Amniotic epithelial cell (primary cell): ENCODE measurements at places on chromosomes 5 and 9.

- no peak for DNase-seq
Measured at GRCh38 chr5:74143151-74143550, 497.4 kb downstream of the ENC1 start.

- no peak for DNase-seq
Measured at GRCh38 chr9:37710046-37710445, 43.6 kb upstream of the TRMT10B start.

DNA sequence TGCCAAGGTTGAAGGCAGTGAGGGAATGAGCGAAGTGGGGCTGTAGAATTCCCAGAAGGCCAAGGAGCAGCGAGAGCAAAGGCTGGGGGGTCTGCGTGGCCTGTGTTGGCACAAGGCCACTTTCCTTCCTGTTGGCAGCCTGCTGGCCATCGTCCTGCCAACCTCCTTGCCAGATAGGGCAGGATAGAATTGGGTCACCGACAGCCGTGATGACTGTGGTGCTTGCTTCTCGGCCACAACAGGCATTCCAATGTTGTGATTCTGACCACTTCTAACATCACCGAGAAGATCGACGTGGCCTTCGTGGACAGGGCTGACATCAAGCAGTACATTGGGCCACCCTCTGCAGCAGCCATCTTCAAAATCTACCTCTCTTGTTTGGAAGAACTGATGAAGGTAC lies 18.9 kb downstream of the TRIP13 start:
- DNase-seq = peak; percentile 83

GRCh38 chr5:62762503-62762902 lies 183.9 kb downstream of the LRRC70 start:
- no peak for DNase-seq

DNA sequence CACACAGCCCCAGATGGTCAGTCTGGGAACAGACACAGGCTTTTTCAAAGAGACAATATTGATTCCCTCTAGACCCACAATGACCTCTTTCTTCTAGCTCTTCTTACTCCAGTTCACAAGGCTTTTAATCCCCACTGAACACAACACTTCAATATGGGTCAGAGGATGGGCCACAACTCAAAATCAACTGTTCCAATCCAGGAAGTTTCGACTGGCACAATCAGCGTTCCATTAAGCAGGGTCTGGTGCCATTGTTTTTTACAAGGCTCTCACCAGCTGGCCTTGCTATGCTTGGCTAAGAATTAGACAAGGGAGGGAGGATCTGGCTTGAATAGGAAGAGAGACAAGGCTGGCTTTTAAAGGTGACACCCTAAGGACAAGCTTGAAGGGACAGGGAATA lies 199.4 kb upstream of the SLC24A2 start:
- no peak for DNase-seq

- no peak for DNase-seq
Measured at GRCh38 chr9:93959739-93960154, 4.6 kb upstream of the BARX1 start.

DNA sequence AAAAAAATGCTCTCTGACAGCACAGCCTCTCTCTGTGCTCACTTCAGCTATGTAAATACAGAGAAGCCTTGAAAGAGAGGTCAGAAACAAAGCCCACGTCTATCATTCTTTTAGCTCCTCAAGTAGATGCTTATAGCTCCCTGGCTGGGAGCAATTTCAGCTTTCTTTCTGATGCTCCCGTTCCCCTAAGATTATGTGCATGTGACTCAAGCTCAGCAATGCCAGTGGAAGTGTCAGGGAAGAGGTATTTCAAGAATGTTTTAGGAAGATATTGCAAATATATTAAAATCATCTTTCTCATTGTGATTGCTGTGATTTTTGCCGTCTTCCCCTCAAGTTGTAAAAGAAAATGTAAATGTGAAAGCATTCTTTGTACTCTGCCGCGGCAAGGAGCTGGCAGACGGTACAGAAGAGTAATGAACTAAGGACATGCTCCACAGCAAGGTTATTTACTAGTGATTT lies 1353.7 kb upstream of the ACO1 start:
- DNase-seq = peak; percentile 25

DNA sequence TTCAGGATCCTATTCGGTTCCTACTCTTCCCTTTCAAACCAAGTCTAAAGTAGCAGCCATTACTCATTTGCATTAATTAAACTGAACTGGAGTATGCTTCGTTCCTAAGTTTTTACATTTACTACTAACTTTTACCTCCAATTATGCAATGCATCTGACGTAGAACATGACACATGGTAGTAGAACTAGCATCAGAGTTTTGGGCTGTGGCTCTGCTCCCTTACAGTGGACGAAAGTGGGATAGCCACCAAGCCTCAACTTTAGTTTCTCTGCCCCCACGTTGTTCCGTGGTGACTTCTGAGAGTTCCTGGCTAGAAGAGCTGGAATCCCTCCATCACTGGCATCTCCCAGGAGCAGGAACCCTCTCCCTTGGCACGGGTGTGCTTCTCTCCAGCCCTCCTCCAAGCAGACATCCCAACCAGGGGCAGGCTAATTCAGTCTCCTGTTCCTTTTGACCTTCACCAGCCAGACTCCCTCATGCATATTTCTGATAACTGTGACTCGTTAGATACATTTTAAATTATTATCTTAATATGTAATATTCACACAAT lies 2.9 kb downstream of the IFNE start:
- DNase-seq = no peak

DNA sequence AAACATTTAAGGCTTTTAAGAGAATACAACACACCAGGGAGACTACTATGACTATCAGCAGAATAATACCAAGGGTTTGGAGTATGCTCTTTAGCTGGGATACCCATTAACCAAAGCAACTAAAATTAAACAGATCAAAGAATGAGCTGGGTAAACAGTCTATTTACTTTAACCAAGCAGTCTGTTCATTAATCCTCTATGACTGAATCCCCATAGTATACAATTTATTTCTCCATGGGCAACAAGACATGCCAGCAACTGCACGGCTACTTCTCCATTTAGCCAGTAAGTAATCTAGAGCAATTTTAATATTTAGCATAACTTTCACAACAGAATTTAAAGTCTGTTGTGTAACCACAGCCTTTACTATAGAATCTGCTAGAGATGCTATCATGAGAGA lies 77.6 kb downstream of the CDO1 start:
- no peak for DNase-seq

DNA sequence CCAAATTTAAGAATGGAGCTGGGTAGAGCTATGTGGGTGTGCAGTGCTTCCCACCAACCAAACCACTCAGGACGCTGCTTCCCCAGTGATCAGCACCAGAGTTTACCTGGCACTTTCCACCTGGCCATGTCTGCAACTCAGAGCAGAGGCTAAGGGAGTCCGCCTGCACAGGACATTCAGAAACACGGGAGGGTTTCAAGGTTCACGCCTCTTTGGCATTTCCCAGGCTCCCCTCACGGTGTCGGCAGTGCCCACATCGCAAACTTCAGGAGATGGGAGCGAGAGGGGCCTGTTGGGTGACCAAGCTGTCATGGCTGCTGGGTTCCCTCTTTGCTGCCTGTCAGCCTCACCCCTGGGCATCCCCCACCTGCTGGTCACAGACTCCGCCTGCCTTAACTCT lies 161.5 kb downstream of the NXNL2 start:
- no peak for DNase-seq

- DNase-seq = no peak
Measured at GRCh38 chr5:175235251-175235960, 208.6 kb downstream of the DRD1 start.

- peak; percentile 51 for DNase-seq
Measured at GRCh38 chr9:107707915-107708441, 218.4 kb upstream of the KLF4 start.

DNA sequence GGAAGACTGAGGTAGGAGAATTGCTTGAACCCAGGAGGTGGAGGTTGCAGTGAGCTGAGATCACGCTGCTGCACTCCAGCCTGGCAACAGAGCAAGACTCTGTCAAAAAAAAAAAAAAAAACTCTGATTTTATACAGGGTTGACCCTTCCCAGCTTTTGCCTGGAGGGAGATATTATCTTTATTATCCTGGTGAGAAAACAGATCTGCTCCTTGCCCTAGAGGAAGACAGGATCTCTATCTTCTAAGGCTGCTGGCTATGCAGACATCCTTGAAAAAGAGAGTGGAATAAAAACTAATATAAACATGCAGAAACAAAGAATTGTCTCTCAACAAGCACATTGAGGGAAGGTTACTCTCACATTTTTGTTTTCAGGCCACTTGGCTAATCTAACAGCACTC lies 1503.4 kb upstream of the WWC1 start:
- DNase-seq = no peak
